ENCODE measurements at places on chromosomes 5 and 9. TPM values are rescaled to one million over a fixed set of nuclear protein-coding genes. Genes with fewer than 3 reads are reported as not detected.

- DNase-seq: no peak
These were observed 60.3 kb upstream of the PARP8 start for GRCh38 chr5:50606179-50606578.

FAXDC2 gene
- 3.0 TPM for total RNA-seq

GRCh38 chr5:98492258-98492657, 281.2 kb upstream of the RGMB start:
- no peak for DNase-seq

- no peak for DNase-seq
These were observed 5.1 kb downstream of the SNX30 start for GRCh38 chr9:112755675-112756074.

SPINK14 gene
- total RNA-seq: not detected

GRCh38 chr9:129751841-129752801, 721 bp downstream of the PTGES start:
- DNase-seq: no peak

DNA sequence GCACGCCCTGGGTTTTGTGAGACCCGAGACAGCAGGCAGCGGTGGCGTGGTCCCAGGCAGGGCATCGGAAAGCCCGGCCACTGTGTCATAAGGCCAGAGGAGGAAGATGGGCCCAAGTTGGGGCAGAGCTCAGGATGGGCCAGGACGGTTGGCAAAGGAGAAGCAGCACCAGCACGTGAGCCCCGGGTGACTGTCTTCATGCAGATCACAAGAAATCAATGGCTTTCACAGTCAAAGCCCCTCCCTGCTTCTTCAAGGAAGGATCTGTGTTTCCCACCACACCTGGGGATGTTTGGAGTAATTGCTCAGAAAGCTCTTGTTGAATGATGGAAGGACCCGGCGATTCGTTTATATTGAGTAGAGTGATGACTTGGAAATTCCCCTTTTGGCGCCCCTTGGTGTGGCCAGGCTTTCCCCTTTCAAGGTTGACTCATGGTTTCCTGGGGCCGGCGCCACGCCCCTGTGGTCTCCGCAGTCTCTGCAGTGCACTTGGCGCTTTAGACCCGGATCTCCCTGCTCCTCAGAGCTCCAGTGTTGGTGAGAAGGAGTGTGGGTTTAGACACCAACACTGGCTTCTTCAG, 52.1 kb downstream of the IL31RA start:
- no peak for DNase-seq

RELL2 gene
- 8.3 TPM for total RNA-seq

- peak; percentile 35 for DNase-seq
These were observed 236.9 kb downstream of the CD180 start for GRCh38 chr5:66959653-66960052.

TMEM141 gene
- total RNA-seq: 84.7 TPM

ARAP3 gene
- not detected for total RNA-seq

GRCh38 chr5:22560147-22560546, 293.0 kb downstream of the CDH12 start:
- DNase-seq: no peak

GRCh38 chr9:134723037-134723436, 81.4 kb downstream of the COL5A1 start:
- no peak for DNase-seq

DNA sequence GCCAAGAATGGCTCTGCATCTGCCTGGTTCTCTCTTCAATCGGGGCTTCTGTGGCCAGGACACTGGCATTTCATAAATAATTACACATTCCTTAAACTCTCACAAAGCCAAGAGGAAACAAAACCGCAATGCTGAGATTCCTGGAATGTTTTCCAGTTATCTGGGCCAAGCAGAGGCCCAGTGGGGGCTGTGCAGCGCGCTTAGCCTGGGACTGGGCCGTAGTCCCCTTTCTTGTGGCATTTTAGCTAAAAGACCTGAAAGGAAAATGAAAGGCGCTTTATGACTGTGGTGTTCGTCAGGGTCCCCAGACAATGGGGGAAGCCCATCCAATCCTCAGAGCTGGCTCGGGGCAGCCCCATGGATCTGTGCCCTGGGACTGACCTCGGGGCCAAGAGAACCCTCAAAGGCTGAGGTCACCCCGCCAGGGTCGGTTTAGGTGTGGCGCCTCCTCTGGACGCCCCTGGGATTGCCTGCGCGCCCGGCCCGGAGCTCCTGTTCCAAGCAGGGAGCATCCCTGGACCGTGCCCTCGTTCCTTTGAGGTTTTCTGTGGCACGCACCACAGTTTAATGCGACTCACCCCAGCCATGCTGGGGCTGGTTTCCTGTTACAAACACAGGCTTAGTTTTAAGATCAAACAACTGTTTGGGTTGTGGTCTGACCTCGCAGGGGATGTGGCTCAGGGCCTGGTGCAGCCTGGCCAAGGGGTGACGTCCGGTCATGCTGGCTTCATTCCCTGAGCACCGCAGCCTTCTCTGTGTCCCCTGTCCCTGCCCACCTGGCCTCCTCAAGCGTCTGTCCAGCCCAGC, 51.5 kb upstream of the NKD2 start:
- peak; percentile 77 for DNase-seq

DNA sequence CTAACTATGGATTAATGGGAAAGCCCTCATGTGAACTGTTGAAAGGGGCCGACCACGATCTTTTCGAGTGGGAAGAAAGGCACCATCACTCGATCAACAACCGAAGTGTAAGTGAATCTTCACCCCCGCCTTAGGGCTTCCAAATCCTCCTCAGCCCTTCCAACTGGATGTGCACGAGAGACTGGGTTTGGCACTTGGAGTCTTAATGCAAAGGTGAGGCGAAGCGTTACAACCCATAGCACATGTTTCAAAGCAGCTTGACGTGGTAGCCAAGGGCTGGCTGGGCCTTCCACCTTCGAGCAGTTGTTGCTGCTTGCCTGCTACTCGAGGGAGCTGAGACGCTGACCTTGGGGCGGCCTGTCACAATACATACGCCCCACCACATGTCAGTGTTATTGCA, 5.7 kb upstream of the LCN9 start:
- DNase-seq: no peak

CFAP90 gene
- total RNA-seq: 0.11 TPM

SOHLH1 gene
- total RNA-seq: 0.32 TPM

DNA sequence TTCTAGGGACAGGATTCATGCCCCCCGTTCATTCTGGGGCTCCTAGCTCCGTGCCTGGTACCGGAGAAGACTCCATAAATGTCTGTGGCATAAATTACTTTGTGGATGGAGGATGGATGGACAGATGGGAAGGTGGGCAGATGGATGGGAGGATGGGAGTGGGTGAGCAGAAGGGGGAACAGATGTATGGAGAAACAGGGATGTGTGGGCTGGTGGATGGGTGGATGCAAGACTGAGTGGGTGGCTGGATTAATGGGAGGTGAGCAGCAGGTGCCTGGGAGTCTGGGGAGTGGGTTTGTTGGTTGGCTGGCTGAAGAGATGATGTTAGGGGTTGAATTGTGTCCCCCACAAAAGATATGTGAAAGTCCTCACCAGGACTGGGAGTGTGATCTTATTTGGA, 43.5 kb downstream of the SARDH start:
- no peak for DNase-seq

DNA sequence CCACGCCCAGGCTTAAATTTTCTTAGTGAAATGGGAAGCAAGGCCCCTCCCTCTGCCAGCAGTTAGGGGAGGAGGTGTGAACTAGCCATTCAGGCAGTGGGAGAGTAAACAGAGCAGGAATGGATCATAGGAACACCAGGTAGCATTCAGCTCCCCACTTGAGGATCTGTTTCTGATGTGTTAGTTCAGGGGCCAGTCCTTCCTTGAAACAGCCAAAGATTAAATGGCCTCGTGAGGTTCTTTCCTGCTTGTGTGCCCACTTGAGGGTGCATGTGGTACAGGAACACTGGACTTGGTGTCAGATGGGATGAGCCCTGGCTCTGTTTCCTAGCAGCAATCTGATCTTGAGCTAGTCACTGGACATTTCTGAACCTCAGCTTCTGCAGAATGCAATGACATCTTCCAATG, 21.2 kb downstream of the FAXDC2 start:
- DNase-seq: no peak

DNA sequence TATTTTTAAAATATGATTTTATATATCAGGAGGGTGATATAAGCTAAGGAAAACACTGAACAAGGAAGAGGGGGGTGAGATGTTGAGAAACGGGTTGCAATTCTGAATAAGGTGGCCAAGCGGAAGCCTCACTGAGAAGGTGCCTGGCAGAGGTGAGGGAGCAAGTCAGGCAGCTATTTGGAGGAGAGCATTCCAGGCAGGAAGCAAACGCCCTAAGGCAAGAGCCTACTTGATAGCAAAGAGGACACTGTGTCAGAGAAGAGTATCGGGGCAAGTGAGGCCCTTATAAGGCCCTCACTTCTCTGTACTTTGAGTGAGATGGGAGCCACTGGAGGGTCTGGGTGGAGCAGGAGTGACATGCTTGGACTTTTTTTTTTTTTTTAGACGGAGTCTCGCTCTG, 8.0 kb upstream of the CTNNA1 start:
- no peak for DNase-seq

- no peak for DNase-seq
These were observed 161.2 kb downstream of the MPDZ start for GRCh38 chr9:13118313-13118712.

GRCh38 chr5:126987271-126987899, 43.0 kb downstream of the MARCHF3 start:
- DNase-seq: no peak

GRCh38 chr5:111781200-111781599, 24.2 kb upstream of the NREP start:
- no peak for DNase-seq

GRCh38 chr5:109705596-109705995, 15.9 kb downstream of the MAN2A1 start:
- no peak for DNase-seq

GRCh38 chr9:35689542-35690293, at the start of gene TPM2:
Gene TPM2, minus strand, starts transcription at chr9:35689925. Its CDS starts 108 bp downstream, at chr9:35689817.
- no peak for DNase-seq

GRCh38 chr5:138594305-138595058, 19.3 kb upstream of the HSPA9 start:
- no peak for DNase-seq

PCDHGA6 gene
- total RNA-seq: 0.13 TPM

GRCh38 chr9:33198165-33198564, 31.0 kb upstream of the B4GALT1 start:
- no peak for DNase-seq

PCA3 gene
- total RNA-seq: not detected

ARSI gene
- total RNA-seq: 17.6 TPM

DNA sequence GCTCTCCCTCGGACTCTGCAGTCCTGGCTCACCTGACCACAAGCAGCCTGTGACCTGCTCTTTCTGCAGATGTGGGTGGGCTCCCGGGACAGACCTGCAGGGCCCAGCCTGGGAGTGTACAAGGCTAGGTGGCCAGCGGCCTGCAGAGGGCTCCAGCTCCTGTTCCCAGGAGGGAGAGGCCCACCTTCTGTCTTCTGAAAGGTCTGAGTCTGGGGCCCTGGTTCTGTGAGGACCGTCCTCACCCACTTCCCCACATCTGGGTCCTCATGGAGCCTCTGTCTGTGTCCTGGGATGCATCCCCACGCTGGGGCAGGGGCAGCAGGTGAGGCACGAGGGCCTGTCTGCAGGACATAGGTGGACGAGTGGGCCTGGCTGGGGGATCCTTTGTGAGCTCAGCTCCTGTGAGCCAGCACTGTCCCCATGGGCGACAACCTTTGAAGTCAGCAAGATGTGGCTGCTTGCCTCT, 43.7 kb downstream of the PHF2 start:
- DNase-seq: peak; percentile 9

AMACR gene
- total RNA-seq: 27.7 TPM

ABCA1 gene
- 40.0 TPM for total RNA-seq

NPDC1 gene
- total RNA-seq: 0.63 TPM

GRCh38 chr5:34487159-34487879, 168.8 kb upstream of the RAI14 start:
- DNase-seq: peak; percentile 95

DNA sequence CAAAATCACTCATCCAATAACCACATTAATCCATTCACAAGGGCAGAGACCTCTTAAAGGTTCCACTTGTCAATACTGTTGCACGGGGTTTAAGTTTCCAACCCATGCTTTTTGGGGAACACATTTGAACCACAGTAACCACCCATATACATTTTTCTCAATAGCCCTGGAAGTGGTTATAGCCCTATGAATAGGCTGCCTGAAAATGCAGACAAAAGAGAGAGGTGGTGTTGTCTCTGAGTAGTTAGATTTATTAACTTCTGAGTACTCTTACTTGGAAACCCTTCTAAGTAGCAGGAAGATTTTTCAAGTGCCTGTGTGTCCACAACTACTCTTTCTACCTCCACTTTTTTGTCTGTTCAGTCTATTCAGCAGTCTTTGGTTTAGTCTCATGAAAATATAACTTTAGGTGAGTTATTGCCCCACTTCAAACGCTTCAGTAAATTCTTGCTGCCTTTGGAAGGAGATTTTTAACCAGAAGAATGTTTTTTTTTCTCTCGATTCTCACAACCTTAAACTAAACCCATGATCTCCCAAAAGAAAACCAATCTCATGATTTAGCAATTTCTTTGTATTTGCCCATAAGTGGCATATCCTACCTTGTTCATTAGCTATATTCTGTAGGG, 42.6 kb downstream of the ARHGEF28 start:
- DNase-seq: no peak

GRCh38 chr9:79663300-79663699, 91.5 kb downstream of the TLE4 start:
- no peak for DNase-seq

GRCh38 chr9:77291714-77292113, 114.4 kb downstream of the VPS13A start:
- DNase-seq: peak; percentile 9

DNA sequence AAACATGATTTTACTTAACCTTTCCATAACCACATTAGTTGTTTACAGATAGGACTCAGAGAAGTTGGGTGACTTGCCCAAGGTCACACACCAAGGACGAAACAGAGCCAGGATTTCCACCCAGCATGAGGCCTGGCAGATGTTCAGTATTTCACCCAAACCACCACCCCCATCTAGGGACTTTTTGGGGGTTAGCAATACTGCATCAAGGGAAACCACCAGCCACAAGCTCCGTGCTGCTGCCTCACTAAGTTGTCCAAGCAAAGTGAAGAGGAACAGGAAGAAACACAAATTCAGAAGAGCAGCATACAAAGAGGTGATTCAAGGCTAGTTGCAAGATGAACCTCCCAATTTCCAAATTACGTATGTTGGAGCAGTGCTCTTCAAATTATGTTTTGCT, 219.6 kb upstream of the RORB start:
- no peak for DNase-seq
